Activated naive CD4-positive, alpha-beta T cell (primary cell): ENCODE measurements at places on chromosomes 12 and 14.
A peak's percentile ranks its signal among the peaks of the same experiment; 100 is the strongest.

GRCh38 chr12:45763381-45763780, 33.9 kb downstream of the ARID2 start:
- no peak for DNase-seq

- DNase-seq: no peak
Measured at GRCh38 chr12:6334940-6335450, 6.9 kb downstream of the TNFRSF1A start.

DNA sequence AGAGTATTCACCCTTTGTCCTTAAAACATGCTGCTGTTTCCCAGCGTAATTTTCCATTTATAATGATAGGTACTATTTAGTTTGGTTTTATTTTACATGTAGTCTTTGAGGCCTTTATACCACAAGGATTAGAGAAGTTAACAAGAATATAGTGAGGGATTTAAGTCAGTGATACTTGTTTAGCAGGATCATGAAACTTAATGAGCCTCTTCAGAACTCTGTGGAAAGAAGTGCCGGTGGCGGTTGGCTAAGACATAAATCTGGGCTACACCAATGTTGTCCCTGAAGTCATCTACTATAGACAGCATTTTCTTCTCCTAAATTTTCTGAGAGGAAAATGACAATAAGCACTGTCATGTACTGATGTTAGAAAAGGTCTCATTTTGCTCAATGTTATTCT, 1226.0 kb upstream of the SEL1L start:
- DNase-seq: no peak

- DNase-seq: no peak
Measured at GRCh38 chr14:68506645-68507419, 286.0 kb downstream of the ZFP36L1 start.

- no peak for DNase-seq
Measured at GRCh38 chr14:79576424-79576823, 634.9 kb downstream of the DIO2 start.

- no peak for DNase-seq
Measured at GRCh38 chr12:109996483-109996853, 300 bp upstream of the GIT2 start.

DNA sequence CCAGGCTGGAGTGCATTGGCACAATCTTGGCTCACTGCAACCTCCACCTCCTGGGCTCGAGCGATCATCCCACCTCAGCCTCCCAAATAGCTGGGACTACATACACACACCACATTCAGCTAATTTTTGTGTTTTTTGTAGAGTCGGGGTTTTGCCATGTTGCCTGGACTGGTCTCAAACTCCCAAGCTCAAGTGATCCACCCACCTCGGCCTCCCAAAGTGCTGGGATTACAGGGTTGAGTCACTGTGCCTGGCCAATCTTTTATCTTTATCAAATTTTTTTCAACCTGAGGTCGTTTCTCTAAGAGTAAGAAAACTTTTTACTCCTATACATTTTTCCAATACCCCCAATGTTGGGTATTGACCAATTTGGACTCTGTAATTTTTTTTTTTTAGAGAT, 40.0 kb upstream of the NAP1L1 start:
- no peak for DNase-seq

- DNase-seq: no peak
Measured at GRCh38 chr12:71768900-71769299, 14.2 kb downstream of the RAB21 start.

DNA sequence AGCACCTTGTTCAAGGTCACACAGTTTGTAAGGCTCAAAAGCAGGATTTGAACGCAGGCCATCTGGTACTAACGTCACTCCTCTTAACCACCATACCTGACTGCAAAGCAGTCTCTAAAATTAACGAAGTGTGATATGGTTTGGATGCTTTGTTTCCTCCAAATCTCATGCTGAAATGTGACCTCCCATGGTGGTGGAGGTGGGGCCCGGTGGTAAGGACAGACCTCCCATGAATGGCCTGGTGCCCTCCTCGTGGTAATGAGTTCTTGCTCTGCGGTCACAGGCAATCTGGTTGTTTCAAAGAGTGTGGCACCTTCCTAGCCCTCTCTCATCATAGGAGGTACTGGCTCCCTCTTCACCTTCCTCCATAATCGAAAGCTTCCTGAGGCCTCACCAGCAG, 102.2 kb upstream of the BCL2L14 start:
- DNase-seq: no peak

GRCh38 chr12:164207-164606, 49.8 kb downstream of the SLC6A12 start:
- no peak for DNase-seq

DNA sequence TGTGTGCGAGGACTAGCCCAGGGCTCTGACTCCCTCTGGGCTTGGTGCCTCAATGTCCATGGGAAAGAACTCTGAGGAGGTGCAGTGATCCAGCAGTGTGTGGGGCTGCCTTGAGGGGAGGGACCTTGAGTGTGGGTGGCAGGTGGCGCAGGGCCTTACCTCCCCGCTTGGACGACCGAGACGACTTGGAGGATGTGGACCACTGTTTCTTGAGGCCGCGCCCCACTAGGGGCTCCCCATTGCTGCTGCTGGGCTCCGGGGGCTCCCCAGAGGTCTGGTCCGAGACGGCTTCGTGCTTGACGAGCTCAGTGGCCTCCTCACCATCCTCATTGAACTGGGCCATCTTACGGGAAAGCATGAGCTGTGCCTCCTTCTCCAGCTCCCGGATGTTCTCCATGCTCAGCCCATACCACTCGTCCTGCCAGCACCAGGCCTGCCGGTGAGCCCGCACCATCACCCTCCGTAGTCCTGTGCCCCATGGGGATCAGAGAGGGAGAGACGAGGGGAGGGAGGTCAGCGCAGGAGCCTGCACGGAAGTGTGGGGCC, 24.7 kb downstream of the ARL6IP4 start:
- DNase-seq: no peak

- DNase-seq: no peak
Measured at GRCh38 chr12:7100239-7100638, 8.0 kb upstream of the C1R start.

GRCh38 chr12:130227641-130228040, 65.4 kb downstream of the FZD10 start:
- no peak for DNase-seq

- no peak for DNase-seq
Measured at GRCh38 chr12:109387425-109388166, 39.9 kb downstream of the MYO1H start.

DNA sequence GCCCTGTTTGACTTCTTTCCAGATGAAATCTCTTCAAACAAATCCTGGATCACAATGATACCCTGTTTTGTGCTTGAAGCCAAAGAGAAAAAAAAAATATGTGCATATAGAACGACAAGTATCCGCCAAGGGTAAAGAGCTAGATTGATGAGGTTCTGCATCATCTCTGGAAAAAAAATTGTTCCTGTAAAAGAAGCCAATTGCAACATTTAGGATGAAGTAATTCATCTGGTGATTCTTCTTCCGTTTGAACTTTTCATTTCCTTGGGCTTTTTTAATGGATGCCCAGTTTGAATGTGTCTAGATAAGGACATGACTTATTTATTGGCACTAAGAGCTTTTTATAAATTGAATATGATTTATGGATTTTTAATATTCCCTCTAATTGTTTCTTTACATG, 38.1 kb upstream of the NPAS3 start:
- DNase-seq: no peak

- DNase-seq: no peak
Measured at GRCh38 chr12:50353869-50354593, 42.4 kb downstream of the FAM186A start.

- DNase-seq: no peak
Measured at GRCh38 chr12:50971946-50972345, 19.6 kb downstream of the HIGD1C start.

DNA sequence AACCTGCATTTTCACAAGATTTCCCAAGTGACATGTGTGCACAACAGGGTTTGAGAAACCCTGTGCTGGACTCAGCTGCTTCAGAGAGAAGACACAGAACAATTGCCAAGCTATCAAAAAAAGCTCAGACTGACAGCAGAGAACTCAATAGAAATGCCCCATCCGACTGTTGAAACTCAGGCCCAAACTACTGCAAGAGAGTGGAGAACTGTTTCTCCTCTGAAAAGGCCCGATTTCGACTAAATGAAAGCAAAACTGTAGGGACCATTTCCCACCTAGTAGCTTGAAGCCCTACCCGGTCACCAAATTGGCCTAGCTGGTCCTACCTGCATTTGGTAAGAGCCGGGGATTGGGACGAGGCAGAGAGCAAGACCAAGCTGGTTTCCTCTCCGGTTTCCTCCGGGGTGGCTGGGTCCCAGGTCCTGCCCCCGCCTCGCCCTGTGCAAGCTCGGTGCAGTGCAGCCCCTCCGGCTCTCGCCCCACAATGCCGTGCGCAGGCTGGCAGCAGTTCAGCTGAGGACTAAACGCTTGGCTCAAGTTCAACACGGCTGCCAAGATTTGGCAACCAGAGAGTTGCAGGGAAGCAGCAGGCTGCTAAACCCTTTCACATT, 1180.6 kb downstream of the VRK1 start:
- DNase-seq: peak; percentile 34

DNA sequence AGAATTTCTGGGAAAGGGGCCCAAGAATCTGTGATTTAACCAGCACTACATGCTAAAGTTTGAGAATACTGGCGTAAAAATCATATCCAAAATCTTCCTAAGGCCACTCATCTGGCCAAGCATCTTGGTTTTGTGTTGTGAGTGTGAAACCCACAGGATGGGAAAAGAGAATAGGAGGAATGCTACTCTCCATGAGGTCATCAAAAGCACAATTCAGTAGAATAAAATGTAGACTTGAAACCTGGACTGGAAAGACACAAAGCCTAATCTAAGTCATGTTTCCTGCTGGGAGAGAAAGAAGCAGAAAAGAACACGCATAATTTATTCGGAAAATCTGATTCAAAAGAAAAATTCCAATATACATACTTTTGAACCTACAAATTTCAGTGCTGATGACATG, 42.3 kb downstream of the NR1H4 start:
- no peak for DNase-seq

- no peak for DNase-seq
Measured at GRCh38 chr14:101824339-101824727, 62.8 kb downstream of the PPP2R5C start.

GRCh38 chr14:103832046-103832445, 15.3 kb downstream of the PPP1R13B start:
- DNase-seq: no peak

DNA sequence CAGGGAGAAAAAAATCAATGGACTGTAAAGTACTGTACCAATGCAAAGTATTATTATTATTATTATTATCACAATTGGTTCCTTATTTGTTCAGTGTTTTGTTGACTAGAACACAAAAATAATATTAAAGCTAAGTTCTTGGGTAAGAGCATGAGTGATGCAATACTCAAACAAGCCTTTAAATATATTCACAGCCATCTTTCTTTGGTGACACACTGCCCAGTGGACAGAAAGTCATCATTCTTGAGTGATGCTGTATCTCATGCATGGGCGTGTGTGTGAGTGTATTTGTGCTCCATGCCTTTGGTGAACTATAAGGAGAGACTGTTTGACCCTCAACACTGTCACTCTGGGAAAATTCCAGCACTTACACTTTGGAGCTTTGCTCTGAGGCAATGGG, 93.6 kb downstream of the KCNK10 start:
- no peak for DNase-seq
